NCI-H1694 (cell line): ENCODE measurements at places on chromosomes 6 and 20.

DNA sequence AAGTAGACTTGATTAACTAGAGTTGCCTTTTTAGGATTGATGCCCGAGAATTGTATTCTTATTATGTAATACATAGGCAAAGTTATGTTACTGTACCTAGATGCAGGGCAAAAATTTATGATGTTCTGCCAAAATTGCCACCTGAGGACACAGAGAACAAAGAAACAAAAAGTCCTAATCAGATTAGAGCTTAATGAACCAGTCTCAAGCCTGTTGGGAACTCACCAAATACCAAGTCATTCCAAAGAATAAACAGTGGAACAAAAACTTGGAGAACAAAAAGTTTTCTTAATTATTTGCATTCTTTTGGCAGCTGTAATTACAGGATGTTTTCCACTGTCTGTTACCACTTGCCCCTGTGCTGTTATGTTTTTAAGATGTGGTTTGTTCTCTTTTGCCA, 154.7 kb upstream of the SGK1 start:
- DNase-seq = no peak

DNA sequence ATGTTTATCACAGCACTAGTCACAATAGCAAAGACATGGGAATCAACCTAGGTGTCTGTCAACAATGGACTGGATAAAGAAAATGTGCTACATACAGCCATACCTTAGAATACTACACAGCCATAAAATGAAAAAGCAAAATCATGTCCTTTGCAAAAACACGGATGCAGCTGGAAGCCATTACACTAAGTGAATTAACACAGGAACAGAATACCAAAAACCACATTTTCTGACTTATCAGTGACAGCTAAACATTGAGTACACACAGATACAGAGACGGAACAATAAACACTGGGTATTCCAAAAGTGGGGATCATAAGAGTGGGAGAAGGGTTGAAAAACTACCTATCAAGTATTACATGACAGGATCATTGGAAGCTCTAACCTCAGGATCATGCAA, 43.3 kb upstream of the DST start:
- DNase-seq = no peak

DNA sequence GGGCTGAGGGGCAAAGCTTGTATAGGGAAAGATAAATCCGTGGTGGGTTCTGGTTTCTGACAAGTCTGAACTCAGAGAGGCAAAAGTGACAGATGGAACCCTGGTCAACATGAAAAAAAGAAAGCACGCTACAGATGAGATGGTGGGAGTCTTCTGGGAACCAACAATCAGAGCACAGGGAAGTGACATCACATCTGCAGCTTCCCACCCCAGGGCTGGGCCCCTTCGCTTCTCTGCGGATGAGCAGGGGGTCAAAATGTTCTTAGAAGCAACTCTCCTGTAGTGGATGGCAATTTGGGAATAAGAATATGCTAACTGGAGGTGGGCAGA, 129.2 kb upstream of the AKAP12 start:
- no peak for DNase-seq

- no peak for DNase-seq
Observed at GRCh38 chr6:16437095-16437494, 198.7 kb downstream of the GMPR start.

DNA sequence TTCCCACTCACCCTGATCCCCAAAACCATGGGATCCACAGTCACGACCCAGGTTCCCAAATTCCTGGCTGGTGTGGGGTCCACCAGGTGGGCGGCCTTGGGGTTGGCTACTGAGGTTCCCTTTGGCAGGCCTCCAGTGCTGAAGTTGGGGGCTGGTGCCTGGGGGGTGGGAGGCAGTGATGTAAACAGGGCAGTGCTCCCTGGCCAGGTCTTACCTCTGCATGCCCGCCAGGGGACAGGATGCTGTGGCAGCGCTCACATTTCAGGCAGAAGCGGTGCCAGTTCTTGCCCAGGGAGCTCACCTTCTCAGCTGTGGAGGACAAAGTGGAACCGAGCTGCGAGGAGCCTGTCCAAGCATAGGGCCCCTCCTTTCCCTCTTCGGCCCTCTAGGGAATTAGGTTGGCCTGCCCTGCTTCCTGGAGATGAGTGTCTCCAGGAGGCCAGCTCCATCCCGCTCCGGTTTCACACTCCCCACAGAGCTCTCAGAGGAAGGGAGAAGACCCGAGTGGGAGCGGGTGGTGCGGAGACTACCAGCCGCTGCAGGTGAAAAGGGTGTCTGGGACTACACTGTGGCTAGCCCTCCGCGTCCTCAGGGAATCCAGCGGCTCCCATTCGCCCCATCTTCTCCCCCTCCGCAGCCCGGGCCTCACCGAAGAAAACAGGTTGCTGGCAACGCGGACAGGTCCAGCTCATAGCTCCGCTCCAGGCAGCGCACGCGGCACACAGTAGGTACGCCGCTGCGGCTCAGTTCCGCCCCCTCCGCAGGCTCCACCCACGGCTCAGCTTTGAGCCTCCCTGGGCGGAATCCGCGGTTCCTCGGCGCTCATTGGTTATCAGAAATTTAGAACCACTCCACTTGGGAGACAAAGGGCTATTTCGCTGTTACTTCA, at the start of gene CRIP3:
Gene CRIP3, minus strand, starts transcription at position 726 of the 889 bp plus-strand sequence. Its CDS starts 34 bp downstream, at position 692.
- no peak for DNase-seq

- no peak for DNase-seq
Observed at GRCh38 chr6:151408858-151409257, 17.5 kb upstream of the ZBTB2 start.

GRCh38 chr6:36725581-36725980, 28.0 kb downstream of the RAB44 start:
- no peak for DNase-seq

DNA sequence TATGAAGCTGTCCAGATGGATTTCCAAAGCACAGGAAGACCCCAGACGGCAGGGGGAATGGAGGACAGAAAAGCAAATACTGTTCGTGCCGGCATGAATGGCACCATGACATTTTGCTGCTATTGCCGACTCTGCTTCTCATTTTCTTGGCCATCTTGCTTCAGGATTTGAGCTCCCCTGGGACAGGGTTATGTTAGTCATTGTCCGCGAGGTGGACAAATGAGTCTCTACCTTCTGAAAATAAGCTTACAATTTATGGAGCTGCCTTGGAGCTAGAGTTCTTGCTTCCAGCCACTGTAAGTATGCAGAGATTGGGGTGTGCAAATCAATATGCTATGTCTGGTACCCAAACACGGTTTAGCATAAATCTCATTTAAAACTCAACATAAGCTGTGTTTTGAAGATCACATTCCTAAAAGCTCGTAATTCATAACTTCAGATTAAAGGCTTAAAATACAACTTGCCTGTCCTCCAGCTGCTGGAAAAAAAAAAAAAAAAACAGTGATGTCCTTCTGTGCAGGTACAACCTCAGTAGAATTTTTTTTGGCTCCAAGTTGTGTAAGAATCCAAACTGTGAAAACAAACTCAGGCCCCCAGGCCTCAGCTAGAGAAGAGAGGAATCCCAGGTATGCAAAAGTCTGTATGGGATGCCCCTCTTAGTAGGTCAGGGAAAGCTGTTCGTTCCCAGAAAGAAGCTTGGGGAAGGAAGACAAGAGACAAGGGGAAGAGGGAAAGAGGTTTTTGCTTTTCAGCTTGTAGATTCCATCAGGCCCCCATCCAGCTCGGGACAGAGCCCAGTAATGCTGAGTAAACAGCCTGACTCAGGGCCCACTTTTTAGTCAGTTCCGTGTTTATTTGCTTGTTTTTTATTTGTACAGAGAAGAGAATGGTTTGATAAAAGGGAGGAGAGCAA, 184.2 kb upstream of the FOXA2 start:
- no peak for DNase-seq

DNA sequence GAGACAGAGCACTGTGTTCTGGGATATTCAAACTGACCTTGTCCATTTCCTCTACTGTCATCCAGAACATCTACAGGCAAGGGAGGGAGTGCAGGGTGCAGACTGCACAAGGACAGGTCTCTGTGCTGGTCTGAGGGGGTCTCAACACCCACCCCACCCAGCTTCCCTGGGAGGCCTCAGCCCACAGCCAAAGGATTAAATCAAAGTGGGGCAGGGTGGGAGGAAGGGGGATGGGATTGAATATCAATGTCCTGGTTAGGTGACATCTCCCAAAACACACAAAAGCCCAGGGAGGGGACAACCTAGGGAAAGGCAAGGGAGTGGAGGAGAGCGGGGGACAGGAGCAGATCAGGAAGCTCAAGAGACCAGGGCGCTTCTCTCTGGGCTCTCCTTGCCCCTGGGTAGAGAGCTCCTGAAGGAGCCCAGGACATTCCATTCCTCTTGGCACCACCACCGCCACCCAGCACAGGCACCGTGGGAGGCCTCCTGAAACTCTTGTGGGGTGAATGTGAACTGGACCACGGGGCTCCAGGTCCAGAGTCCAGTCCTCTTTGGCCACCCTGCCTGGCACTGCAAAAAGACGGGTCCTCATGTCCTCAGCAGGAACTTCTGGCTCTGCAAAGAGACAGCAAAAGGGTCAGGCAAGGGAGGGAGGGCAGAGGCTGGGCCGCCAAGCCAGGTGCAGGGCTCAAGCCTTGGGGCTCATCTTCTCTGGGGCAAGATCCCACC, 73.9 kb downstream of the JPH2 start:
- DNase-seq = no peak

GRCh38 chr6:33407132-33407718, 3.6 kb upstream of the PHF1 start:
- no peak for DNase-seq

DNA sequence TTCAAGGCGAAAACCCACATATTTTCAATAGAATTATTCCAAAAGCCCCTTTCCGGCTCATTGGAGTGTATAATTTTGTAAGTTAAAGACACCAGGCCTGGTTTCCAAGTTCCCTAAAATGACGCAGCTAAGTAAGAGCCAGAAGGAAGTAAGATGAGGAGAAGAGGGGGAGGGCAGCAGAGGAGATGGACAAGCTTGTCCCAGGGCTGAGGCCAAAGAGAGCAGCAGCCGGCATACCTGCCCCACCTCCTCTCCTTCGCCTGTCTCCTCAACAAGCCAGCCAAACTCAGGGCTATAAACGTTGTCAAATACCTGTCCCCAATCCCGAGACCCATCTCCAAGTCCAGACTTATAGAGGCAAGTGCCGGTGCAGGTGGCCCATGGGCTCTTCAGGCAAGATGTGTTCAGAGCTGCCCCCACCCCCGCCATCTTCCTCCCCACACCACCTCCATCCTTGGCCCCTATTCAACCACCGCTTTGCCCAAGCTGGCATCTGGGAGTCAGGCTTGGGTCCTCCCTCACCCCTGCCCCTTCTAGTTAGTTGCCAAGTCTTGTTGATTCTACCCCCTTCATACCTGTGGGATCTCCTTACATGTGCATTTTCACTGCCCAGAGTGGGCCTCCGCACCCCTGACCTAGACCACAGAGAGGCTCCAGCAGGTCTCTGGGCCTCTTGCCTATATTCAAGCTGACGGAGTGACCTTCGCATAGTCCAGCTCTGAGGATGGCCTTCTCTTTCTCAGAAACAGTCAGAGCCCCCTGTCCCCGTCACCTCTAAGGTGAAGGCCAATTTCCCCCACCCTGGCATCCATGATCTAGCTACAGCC, 75.7 kb upstream of the SIRPA start:
- DNase-seq = no peak

- no peak for DNase-seq
Observed at GRCh38 chr6:84731401-84731800, 33.0 kb downstream of the TBX18 start.

DNA sequence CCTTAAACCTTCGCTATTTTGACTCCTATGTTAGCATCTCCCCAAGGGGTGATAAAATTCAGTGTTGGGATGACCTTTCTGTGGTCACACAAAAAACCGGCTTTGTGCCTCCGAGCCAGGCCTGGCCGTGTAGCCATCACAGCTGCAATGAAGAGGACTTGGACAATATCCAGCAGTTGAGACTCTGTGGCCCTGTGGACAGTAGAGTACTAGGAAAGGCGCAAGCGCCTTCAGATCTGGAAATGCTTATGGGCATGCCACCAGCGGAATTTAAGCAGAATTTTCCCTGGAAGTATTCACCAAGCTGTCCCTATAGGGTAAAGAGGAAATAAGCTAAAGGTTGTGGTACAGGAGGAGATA, 63.3 kb upstream of the SLC2A12 start:
- DNase-seq = no peak

GRCh38 chr20:2750491-2751251, 49.8 kb downstream of the CPXM1 start:
- no peak for DNase-seq

DNA sequence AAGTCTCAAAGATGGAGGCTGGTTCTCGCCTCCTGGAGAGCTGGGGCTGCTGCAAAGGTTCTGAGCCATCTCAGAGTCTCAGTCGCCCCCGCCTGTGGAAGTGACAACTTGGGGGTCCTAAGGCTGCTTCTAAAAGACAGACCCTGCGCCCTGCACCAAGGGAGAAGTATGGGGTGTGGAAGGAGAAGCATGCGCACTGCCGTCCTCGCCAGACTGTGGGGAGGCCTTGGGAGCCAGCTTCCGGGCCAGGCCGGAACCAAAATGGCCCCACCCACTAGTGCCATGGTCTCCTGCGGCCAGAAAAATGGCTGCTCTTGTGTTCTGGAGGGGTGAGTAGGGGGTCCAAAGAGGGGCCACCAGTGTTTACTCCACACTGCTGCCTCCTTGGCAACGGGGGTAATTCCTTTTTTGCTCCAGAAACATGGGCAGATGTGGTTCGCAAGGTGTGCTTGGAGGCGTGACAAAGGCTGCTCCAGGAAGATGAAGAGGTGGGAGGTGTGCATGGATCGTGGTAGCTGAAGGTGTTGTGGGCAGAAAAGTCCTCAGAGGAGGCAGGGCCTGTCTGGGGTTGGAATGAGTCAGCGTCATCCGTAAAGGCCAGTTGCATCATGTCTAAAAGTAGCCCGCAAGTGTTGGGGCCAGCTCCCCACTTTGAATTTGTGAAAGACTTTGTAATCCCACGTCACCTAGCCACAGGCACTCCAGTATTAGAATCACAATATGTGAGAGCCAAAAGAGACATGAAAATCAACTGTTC, 329.8 kb upstream of the SOX4 start:
- DNase-seq = no peak

GRCh38 chr6:140809694-140810101, 1323.0 kb upstream of the GJE1 start:
- DNase-seq = no peak

- no peak for DNase-seq
Observed at GRCh38 chr6:141133836-141134235, 998.9 kb upstream of the GJE1 start.

GRCh38 chr6:101085327-101085726, 204.2 kb upstream of the ASCC3 start:
- DNase-seq = no peak

DNA sequence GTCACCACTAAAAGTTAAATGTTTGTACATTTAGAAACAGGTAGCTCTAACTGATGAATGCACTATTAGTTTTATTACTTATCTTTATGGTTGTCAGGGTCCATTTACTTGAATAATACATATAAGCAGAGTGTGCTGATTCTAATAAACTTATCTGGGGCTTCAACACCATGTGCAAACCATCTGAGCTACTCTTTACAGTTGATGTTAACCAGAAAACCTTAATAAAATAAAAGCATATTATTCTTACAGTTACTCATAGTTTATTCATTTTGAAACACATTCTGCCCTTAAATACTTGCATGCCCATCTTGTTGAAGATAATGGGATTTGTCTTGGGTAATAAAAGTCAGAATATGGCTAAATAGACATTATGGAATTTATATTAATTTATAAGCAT, 1042.2 kb downstream of the EPHA7 start:
- no peak for DNase-seq

GRCh38 chr20:32830437-32830836, 10.7 kb downstream of the MAPRE1 start:
- no peak for DNase-seq
